NCI-H187 (cell line): ENCODE measurements at places on chromosomes 4 and X.

- DNase-seq = no peak
Measured at GRCh38 chrX:69614886-69615285, 1.0 kb upstream of the EDA start.

GRCh38 chr4:86977621-86978184, 42.9 kb downstream of the AFF1 start:
- DNase-seq = no peak

- DNase-seq = no peak
Measured at GRCh38 chr4:1480720-1481119, 74.5 kb upstream of the NKX1-1 start.

GRCh38 chrX:87045352-87045751, 472.2 kb upstream of the KLHL4 start:
- no peak for DNase-seq

- DNase-seq = no peak
Measured at GRCh38 chr4:146525754-146526153, 4.0 kb upstream of the SLC10A7 start.

- DNase-seq = no peak
Measured at GRCh38 chr4:1864076-1865008, 6.9 kb upstream of the NSD2 start.

- no peak for DNase-seq
Measured at GRCh38 chrX:53817548-53817947, 131.0 kb upstream of the HUWE1 start.

DNA sequence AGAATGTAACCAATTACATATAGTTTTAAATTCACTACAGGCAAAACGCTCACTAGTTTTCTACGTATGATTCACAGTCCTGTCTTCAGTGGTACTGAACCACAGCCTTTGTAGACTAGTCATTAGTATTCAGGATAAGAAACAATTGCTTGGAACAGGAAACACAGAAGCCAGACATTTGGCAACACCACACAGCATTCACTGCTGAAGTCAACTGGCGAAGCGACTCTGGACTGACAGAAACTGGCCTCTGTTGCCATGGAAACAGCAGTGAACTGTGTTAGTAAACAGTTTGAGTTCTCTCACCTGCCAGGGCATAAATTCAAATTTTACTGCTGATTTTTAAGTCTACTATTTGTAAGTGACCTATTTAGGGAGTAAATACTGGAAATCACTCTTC, 57.6 kb downstream of the MAPK10 start:
- peak; percentile 45 for DNase-seq

GRCh38 chrX:103687696-103688201, 1.2 kb upstream of the MORF4L2 start:
- DNase-seq = peak; percentile 68

DNA sequence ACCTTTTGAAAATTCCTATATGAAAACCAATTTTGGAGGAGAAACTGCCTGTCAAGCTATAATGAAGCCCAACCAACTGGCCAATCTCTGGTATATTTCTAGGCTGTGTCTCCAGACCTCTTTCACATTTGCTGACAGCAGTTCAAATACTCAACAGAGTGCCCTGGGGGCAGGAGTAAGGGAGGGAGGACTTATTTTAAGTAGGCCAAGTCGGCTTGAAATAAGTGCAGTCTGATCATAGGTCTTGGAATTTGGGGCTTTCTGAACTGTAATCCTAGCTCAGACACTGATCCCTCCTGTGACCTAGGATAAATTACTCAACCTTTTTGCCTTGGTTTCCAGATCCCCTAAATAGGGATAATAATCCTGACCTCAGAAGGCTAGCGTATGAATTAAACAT, 59.4 kb upstream of the SLC7A11 start:
- DNase-seq = no peak

- DNase-seq = no peak
Measured at GRCh38 chr4:168769416-168769815, 240.6 kb downstream of the CBR4 start.

GRCh38 chr4:56681158-56681852, at the start of gene HOPX:
TSS of gene HOPX (minus strand) at chr4:56681296. CDS start at chr4:56657816, 23,480 bp downstream.
- DNase-seq = no peak

- no peak for DNase-seq
Measured at GRCh38 chr4:171793723-171794122, 19.5 kb upstream of the GALNTL6 start.

- DNase-seq = no peak
Measured at GRCh38 chr4:78520808-78521226, 30.8 kb upstream of the ANXA3 start.

DNA sequence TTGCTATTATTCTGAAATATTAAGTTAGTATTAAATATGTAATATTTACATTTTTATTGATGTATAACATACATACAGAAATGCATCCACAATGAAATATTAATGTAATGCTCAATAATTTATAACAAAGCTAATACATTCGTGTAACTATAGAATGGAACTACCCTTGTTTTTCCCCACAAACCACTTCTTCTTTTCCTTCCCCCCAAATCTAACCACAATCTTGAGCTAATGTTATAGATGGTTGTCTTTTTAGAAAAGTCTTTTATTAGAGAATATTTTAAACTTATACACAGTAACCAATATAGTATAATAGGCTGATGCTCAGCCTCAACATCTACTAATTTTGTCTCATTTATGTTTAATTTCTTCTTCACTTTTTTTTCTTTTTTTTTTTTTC, 4.5 kb upstream of the ZNF732 start:
- no peak for DNase-seq

- DNase-seq = no peak
Measured at GRCh38 chr4:61275241-61275640, 75.1 kb downstream of the ADGRL3 start.

DNA sequence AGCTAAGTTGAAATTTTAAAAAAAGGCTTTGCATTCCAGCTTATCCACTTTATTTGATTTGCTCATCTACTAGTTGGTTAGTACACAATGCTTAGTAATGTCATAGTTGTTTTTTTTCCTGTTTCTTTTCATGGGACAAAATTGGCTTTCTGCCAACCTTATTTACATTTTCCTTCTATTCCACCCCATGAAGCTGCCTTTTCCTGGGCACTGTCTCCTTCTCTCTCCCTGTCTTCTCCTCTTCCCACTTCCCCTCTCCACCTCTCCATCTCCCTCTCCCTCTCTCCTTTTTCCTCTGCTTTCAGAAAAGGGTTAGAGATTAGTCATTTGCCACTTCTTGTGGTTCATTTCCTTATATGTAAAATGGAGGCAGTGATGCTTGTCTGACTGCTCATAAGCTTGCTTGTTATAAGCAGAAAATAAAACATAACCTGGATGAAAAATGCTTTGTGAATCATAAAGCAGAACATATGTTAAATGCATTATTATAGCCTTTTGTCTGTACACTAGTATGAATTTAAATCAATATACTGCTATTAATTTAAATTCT, 181.9 kb downstream of the CEP135 start:
- no peak for DNase-seq

- no peak for DNase-seq
Measured at GRCh38 chr4:111466811-111467604, 678.2 kb upstream of the FAM241A start.

- no peak for DNase-seq
Measured at GRCh38 chrX:71195964-71196649, 26.9 kb upstream of the GJB1 start.

DNA sequence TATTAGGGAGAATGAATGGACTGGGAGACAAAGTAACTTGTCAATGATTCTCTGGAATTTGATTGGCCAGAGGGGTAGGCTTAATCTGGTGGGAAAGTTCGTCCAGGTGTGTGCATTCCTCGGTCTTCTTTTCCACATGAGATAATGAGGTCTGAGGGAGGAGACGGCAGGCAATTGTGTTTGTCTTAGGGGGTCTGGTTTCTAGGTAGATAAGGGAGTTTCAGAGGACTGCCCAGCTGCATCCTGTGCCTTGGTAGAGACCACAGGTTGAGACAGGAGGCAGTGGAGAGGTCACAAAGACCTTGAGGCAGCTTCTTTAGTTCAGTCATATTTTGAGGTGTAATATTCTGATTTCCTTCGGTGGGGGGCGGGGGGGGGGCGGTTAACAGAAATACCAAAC, 4.3 kb downstream of the MGST2 start:
- DNase-seq = no peak

GRCh38 chr4:172390331-172390730, 577.1 kb downstream of the GALNTL6 start:
- DNase-seq = no peak
